Myocyte (in vitro differentiated cells): ENCODE measurements at places on chromosomes 12 and 14.

- peak; percentile 62 for DNase-seq
Measured at GRCh38 chr14:61106959-61107641, 126.1 kb downstream of the SLC38A6 start.

DNA sequence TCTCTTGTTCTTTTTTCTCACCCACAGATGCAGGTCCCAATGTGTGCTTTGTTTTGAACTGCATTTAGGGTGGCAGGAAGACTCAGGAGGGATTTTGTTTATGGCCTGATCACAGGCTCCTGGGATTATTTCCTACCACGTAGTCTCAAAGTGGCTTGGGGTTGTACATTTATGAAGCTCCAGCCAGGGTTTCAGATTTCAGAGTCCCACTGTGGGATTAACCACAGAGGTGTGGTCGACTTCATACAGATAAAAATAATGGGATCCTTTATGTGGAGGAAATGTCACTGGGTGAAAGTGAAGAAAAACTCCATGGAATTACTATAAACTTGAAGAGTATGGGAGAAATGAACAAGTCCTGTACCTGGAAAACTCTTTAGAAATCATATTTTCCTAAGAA lies 14.2 kb upstream of the PPP1R1A start:
- peak; percentile 41 for DNase-seq

DNA sequence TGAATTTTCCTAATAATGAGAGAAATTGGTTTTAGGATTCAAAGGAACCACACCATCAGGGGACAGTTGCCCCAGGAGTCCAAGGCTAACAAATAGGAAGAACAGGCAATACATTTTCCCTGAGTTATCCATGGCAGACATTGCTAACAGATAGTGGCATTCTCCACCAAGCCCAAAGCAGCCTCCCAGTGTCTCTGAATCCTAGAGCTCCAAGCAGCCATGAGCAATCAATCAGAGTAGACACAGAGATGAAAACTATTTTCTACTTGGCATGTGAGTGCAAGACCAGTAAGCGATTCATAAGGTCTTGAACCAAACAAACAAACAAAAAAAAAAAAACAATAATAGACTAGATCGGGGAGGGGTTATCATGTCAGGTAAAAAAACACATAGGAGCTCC lies 515.7 kb downstream of the MED13L start:
- no peak for DNase-seq

DNA sequence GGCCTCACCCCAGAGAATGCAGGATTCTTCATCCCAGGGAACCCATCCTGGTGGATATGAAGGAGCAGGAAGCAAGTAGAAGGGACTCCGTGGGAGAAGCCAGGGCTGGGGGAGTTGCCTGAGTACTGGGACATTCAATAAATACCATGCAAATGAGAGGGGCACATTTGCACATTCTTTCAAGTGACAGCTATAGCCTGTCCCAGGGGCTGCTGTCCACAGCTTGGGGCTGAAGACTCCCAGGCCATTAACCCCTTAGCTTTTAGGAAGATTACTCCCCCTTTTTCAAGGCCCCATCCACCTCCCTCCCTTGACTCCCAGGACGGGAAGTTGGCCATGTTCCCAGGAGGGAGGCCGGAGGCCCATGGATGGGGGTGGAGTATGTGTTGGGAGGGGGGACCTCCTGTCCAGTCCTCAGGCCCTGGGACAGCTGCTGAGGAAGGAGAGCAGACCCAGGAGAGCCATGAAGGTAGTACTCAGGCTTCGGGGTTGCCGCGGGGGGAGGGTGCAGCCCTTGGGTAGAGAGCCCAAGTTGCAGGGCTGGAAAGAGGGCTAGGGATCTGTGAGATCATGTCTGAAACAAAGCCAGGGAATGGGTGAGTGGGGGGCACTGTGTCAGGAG lies 974 bp upstream of the TNS2 start:
- peak; percentile 86 for DNase-seq

- no peak for DNase-seq
Measured at GRCh38 chr12:28328967-28329366, 138.7 kb downstream of the CCDC91 start.

DNA sequence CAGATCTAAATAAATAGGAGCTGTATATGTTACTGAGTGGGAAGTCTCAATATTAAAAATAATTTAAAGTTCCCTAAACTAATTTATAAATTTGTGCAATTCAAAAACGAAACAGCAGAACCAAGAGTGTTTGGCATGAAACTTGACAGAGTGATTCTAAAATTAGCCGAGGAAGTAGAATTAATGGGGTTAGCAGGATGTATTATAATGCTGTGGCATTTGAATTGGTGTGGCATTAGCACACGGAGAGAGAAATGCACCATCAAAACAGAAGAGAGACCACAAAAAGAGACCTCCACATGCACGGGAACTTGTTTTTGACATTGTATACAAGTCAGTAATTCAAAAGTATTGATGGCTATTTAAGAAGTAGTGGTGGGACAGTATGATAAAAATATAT lies 366.0 kb upstream of the RGS6 start:
- DNase-seq: no peak
